NCI-H774 (cell line): ENCODE measurements at places on chromosomes 3 and 15.

GRCh38 chr3:57877116-57877515 lies 121.0 kb downstream of the SLMAP start:
- DNase-seq, result no peak

- DNase-seq, result no peak
These were observed 544.2 kb downstream of the FOXP1 start for GRCh38 chr3:71039332-71039731.

DNA sequence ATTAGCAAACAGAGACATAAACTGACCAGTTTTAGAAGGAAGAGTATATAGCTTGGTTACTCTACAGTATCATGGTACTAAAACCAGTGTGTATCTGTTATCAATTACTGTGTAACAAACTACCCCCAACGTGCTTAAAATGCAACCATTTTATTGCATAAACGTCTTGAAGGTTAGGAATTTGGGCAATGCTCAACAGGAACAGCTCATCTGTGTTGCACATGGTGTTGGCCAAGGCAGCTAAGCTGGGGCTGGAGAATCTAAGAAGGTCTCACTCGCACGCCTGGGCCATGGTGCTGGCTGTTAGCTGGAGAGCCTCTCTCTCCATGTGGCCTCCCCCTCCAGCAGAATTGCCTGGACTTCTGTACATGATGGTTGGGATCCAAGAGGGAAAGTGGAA lies 81.2 kb upstream of the THBS1 start:
- DNase-seq, result no peak

- no peak for DNase-seq
These were observed 286.2 kb upstream of the UBE2E1 start for GRCh38 chr3:23519314-23520208.

- DNase-seq, result no peak
These were observed 299.5 kb upstream of the RASGRP1 start for GRCh38 chr15:38864122-38864521.

DNA sequence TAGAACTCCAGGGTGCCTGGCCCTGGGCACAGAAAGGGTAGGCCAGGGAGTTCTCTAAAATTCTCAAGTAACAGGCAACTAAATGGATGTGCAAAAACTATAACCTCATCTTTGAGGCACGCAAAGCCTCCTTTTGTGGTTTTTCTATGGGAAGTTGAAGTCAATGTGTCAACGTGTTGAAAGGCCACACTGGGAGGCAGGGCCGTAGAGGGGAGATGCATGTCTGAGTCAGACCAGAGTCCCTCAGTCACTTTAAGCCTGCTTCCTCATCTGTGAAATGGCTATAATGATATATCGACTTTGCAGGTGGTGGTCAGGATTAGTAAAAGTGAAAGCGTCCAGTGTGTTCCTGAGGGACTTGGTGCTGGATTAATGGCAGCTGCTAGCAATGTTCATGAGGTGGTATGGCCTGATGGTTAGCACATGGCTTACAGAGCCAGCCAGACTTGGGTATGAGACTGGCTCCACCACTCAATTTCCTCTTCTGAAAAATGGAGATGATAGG lies 17.0 kb downstream of the TGM5 start:
- DNase-seq, result no peak

DNA sequence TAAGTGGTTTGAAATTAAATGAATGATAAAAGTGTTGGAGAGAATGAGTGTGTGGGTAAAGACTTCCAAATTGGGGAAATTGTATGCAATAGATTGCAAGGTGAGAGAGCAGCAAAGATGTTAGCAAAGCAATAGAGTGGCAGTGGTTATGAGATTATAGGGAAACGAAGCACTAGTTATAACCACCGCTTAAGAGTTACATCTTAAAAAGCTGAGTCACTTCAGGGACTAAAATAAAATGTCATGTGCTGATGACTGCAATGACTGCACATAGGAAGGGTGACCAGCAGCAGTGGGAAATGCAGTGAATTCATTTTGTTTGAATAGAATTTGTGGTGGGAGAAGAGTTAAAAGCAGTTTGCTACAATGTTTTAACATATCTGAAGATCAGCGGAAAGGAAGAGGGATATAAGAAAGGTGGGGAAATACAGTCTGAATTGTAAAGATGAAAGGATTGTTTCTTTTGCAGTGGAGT lies 127.3 kb downstream of the RAP2B start:
- no peak for DNase-seq

DNA sequence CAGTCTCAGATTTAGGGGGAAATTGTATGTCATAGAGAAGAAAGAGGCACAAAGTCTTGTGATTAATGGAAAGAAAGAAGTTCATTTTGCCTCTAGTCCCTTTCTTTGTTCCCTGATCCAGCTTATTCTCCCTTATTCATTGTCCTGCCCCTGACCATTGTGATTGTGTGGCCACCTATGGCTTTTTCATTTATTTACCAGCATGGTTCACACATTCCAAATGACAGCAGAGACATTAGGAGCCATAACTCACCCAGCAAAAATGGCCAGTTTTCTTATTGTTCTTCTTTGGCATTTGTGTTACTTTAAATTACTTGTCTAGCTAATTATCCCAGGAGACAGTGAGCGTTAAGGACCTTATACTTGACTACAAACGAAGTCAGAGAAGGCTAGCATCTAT lies 36.3 kb upstream of the SGO1 start:
- DNase-seq, result no peak

DNA sequence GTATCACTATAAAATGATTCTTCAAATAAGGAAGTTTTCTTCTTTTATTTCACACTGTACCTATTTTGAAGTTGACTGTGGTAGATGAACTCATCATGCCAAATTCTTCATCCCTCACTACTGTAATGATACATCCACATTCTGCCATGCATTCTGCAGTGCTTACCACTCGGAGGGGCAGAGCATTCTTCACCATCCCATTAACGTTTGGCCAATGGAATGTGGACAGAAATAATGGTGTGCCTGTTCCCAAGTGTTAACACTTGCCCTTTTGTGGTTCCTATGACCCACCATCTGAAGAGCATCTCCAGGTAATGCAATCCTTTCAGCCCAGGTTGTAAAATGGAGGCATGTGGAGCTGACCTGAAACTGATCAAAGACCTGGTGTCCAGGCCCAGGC lies 18.6 kb downstream of the GOLIM4 start:
- DNase-seq, result no peak

GRCh38 chr3:179723617-179724016 lies 70.8 kb downstream of the USP13 start:
- DNase-seq, result no peak

GRCh38 chr15:44011238-44011854 lies 183.7 kb downstream of the FRMD5 start:
- no peak for DNase-seq

DNA sequence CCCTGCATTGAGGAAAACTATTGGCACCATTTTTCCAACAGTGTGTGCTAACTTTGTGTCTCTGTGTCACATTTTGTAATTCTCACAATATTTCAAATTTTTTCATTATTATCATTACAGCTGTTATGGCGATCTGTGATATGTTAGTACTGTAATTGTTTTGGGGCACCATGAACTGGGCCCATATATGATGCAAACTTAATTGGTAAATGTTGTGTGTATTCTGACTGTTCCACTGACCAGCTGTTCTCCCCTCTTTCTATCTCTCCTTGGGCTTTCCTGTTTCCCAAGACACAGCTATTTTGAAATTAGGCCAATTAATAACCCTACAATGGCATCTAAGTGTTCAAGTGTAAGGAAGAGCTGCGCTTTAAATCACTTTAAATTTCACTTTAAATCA lies 2.2 kb upstream of the CYP8B1 start:
- no peak for DNase-seq

- no peak for DNase-seq
These were observed 71.6 kb downstream of the FLNB start for GRCh38 chr3:58079773-58080172.

DNA sequence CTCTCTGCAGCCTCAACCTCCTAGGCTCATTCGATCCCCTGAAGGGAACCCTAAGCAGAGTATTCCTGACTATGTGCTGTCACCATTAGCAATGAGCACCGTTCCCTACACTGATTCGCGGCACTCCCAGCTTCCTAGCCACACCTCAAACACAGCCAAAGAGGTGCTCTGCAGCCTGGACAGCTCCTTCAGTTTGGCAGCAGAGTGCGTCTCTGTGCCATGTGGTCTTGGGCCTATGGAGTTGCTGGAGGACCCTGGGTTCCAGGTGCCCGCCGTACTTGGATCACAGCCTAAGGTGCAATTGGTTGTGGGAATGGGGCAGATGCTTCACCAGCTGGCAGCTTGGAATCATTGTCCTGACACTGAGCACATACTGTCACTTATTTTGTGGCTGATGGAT lies 17.3 kb upstream of the IL12A start:
- no peak for DNase-seq

DNA sequence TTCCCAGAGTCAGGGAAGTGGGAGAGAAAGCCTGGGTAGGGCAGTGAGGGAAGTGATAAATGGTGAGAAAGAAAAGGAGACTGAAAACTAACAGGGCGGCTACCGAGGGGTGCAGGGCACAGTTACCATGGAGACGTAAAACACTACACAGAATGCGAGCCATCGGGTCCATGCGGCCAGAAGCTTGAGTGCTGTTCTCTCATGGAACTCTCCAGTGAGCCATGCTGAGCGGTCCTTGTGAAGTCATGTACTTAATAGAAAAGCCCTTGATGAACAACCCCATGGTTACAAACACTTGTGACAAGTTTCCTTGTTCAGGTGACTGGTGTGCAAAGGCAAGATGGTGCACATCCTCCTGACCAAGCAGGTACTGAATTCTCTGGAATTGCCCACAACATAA lies 3.7 kb upstream of the PLA2G4F start:
- DNase-seq, result no peak

DNA sequence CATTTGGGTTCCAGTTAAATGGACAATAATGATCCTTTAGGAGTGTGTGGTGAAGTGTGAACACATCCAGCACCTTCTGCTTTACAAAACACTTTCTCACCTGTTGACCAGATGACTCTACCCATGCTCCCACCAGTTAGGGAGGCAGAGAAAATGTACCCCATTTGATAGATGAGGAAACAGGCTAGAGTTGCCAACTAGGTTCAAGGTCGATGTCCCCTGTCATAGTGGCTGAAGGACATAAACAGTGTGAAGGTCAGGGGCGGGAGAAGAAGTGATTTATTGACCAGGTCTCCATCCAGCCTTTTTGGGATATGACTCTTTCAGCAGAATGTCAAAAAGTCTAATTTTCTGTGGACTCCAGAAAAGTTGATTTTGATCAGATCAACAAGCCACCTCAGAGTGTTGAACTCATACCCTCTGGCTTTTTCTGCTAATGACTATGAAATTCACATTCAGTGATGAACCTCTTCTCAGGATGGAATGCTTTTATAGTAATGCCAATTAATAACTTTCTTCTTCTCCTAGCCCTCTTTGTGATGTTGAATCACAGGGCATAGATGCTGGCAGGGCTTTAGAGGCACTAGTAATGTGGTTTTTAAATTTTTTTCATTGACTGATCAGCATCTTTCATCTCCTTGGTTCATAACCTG lies 57.5 kb downstream of the CPN2 start:
- no peak for DNase-seq

DNA sequence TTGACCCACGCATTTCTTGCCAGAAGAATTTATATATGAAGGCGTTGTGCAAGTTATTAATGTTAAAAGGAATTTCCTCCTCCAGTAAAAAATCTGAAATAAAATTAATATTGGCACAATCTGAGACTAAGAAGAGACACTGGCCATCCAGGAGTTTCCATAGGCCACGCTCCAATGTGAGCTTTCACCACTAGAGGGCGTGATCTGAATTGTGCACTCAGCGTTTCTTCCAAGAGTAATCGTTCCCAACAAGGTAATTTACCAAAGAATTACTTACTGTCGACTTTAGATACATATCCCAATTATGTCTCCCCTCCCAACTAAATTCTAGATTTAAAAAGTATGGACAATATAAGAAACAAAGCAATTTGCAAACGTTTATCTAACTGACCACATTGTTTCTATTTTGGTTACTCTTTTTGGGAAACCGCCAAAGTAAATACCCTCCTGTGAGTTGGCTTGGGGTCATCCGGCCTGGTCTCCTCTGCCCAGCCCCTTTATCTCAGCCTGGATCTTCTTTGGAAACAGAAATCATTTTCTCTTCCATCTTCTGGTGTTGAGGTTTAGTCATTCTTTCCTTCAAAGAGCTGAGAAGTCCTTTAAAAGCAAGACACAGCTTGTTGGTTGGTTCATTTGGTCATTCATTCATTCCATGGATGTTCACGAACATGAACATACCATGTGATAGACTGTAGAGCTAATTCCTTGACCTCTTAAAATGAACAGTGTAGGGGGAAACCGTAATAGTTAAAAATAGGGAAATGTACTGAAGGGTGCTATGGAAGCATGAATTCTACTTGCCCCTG lies 26.2 kb downstream of the POLR2M start:
- DNase-seq, result peak; percentile 36

DNA sequence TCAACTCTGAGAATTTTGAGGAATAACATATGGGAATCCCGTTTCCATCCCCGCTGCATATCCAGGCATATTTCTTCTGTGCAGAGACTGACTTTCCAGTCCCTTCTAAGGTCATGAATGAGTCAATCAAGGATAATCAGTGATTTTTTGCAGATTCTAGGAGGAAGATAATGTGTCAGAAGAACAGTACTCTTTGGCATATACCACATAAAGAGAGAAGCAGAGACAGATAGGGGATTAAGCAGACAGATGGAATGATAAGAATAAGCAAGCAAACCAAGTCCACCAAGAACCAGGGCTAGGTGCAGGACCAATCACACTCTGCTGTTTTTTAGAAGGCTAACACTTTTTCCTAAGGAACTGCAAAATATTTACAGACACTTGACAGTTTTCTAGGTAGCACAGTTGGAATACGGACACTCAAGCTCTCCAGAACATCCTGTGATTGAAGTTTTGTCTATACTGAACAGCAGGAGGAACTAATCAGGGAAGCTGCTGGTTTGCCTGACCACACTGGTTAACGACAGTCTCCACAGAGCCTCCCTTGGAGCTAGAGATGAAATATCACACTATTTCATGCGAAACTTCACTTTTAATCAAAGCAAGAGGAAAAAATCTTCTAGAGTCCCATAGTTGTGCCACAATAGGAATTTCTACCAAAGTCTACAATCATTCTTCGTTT lies 450.0 kb upstream of the KCNMB2 start:
- DNase-seq, result no peak

GRCh38 chr15:40072216-40072990 lies 33.4 kb upstream of the SRP14 start:
- no peak for DNase-seq

DNA sequence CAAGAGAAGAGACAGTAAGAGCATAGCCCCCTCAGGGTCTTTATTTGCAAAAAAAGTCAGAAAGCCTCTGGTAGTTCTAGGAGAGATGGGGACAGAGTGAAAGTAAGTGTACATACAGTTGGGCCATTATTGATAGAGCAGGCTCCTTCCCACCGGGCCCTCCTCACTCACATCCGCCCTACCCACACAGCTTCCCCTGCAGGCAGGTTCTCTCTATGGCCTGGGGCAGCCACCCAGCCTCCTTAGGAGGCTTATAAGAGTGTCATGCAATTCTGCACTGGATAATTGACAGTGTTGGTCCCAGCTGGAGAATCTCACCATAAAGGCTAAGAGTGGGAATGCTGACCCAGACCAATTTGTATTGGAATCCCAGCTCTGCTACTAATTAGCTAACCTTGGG lies 49.5 kb downstream of the SLC30A4 start:
- no peak for DNase-seq

DNA sequence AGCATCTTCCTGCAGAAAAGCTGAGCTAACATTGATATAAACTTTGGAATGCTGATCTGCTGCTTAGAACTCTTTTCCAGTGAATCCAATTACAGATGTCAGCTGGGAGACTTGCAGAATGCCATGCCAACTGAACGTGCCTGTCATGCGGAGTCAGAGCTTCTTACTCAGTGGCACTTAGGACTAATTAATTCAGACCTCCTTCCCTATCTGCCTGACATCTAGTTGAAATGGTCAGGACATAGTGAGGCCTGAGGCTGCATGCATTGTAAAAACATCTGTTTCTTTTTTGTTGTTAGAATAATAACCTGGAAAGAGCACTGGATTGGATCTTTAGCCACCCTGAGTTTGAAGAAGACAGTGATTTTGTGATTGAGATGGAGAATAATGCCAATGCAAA lies 112.6 kb downstream of the USP13 start:
- DNase-seq, result no peak
